ENCODE measurements at places on chromosomes 12 and 14. TPM values are rescaled to one million over a fixed set of nuclear protein-coding genes. Genes with fewer than 3 reads are reported as not detected.

The FGF23 gene
- not detected for total RNA-seq

The OR5AU1 gene
- not detected for total RNA-seq

GRCh38 chr12:754473-754820 is 2.1 kb downstream of the WNK1 start:
- no peak for DNase-seq

DNA sequence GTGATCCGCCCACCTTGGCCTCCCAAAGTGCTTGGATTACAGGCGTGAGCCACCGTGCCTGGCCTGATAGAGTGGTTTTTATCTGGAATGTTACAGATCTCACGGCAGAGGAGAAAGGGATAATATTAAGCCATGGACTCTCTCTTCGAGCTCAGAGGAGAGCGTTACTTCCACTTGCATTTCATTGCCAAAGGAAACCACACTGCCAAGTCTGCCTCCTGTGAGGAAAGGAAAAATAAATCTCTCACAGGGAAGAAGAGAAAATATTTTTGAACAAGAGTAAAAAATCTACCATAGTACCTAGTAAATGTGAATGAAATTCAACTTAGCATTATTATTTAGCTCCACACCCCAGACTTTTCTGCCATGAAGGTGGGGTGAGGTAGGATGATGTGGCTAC is 319.2 kb upstream of the PRICKLE1 start:
- no peak for DNase-seq

- no peak for DNase-seq
Observed at GRCh38 chr12:87311206-87311605, 718.0 kb downstream of the C12orf50 start.

DNA sequence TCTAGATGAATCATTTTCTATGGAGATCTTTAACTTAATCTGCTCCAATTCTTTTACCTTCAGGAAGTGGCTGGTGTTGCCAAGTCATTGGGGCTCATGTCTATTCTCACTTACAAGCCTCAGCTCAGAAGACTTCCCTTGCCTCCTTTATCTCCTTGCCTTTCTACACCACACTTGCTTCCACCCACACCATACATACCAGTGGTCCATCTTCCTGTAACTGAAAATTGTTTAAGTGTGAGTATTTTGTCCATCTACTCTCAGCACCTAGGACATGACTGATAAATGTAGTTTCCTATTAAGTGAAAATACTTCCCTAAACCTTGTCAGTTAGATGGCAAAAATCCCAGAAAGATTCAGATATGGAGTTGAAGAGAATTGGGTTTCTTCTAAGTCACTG is 199.7 kb upstream of the CPNE8 start:
- no peak for DNase-seq

GRCh38 chr14:23174296-23175184 is 8.9 kb downstream of the SLC7A8 start:
- no peak for DNase-seq

DNA sequence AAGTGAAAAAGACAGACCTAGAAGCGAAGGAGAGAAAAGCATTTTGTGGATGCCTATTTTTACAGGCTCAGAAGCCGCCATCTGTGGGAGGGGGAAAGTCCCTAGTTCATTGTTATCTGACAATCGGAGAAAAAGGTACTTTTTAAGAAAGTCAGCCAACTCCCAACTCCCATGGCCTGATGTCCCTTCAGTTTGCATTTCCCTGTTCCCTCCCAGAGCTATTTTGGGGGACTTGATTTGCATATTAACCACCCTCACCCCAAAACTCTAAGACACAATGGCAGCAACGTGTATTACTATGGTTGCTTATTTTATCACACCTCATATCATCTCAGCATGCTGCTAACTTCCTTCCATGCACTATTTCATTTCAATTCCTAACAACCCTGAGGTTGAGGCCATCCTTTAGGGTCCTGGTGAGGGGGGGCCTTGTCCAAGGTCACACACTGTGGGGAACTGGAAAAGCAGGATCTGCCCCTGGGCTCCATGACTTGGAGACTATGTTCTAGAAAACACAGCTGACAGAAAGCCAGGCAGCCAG is 18.7 kb downstream of the HVCN1 start:
- DNase-seq: peak; percentile 77

GRCh38 chr12:50985322-50985721 is 33.0 kb downstream of the HIGD1C start:
- DNase-seq: peak; percentile 10
